ENCODE measurements at places on chromosomes 3 and 15.

GRCh38 chr3:30356866-30357753 lies 249.3 kb upstream of the TGFBR2 start:
- no peak for DNase-seq

DNA sequence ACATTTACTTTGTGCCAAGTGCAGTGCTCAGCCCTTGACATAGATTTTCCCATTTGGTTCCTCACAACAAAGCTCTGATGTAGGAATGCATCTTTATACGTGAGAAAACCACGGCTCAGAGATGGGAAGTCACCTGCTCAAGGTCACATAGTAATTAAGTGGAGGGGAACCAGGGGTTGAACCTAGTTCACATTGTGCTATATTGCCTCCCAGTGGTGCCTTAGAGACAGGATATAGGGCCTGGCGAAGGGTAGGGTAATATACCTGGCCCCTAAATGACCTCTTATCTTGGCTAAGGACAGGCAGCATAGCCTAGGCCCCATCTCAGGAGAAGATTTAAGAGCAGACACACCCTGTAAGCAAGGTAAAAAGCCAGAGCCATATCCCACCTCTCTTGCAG lies 71.5 kb downstream of the FOXP1 start:
- DNase-seq = no peak

GRCh38 chr3:48285132-48285531 lies 44.2 kb downstream of the ZNF589 start:
- no peak for DNase-seq

- DNase-seq = no peak
Observed at GRCh38 chr3:72009851-72010443, 225.0 kb upstream of the PROK2 start.

GRCh38 chr15:31264559-31265089 lies 62.0 kb upstream of the KLF13 start:
- DNase-seq = no peak

DNA sequence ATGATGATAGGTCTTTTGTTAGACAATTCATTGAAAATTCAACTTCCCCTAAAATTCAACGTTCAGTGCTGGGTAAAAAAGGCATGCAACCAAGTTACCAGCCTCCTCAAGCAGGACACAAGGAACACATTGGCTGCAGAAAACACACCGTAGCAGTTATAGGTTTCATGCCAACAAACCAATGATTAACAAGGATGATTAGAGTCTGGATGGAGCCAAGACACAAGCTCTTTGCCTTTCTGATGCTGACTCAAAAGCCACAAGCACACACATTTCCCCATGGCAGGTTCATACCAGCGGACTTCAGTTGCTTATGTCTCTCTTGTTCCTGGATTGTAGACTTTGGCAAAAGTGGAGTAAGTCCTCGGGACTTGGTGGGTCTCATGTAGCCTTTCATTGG lies 105.8 kb downstream of the DHX30 start:
- no peak for DNase-seq

- DNase-seq = no peak
Observed at GRCh38 chr3:105579439-105579838, 212.7 kb downstream of the ALCAM start.

DNA sequence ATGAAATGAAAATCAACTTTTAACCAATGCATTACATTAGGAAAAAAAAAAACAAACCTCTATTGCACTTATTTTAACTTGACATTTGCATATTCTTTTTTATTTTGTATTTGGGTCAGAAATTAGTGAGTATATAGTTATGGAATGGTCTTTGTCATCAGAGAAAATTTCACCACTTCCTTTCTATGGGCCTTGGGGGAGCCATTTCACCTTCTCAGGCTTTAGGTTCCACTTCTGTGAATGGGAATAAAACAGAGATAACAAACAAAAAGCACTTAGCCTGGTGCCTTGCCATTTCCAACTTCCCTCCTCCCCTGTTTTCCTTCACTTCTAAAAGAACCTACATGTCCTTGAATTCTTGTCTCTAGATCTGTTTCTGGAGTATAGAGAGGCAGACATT lies 168.0 kb upstream of the STT3B start:
- DNase-seq = no peak

DNA sequence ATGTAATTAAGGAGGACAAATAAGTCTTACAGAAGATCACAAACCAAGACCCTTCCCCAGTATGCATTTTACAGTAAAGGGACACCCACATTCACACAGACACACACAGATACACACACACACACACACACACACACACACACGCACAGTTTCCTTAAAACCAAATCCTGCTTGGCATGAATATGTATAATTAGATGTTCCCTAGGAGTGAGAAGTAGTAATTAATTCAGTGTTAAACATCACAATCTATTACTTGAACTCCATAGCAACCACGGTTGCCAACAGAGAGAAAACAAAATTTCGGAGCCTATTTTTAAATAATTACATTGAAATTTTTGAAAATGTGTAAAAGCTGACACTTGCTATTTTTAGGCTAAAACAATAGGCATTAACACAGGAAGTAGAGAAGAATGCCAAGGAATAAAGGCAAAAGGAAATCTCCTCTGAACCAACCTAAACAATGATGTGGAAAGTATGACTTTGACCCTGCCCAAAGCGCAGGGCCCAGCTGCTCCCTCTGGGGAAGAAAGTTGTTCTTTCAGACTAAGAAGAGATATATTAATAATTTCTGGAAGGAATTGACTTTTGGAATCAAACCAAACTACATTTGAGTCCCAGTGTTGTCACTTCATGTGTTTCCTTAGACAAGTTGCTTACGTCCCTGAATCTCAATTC lies 215.3 kb downstream of the CPNE4 start:
- no peak for DNase-seq

All from left hindlimb (tissue), 1 donor.